Activated naive CD8-positive, alpha-beta T cell treated with anti-CD3 and anti-CD28 coated beads, Interleukin-2, amount 10 ng/mL, durations not matched to agents 7 days and 5 days (primary cell): ENCODE measurements at places on chromosomes 7 and 10.

DNA sequence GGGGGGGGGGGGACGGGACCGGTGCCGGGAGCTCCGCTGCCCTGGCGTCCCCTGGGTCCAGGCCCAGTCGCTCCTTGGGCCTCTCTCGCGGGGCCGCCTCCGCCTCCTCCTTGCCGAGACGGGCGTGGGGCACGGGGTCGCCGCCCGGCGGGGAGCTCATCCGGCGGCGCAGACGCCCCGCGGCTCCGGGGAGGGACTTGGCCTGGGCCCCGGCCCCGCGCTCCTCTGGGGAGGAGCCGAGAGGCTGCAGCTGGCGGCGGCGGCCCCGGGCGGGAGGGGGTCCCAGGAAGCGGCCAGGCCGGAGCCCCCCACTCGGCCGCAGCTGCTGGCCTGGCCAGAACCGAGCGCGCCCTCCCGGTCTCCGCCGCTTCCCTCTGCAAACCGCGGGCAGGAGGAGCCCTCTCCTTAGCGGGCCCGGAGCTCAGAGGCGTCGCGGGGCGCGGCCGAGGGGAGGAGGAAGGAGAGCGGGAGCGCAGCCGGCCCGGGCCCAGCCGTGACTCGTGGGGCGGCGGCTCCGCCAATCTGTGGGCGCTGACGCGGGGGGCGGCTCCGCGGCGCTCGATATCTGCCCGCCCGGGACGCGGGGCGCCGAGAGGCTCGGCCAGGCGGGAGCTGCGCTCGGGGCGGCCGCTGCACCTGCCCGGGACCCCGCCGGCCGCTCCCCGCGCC, at the start of gene FAM20C:
Gene FAM20C, plus strand, starts transcription at position 591 of the 669 bp plus-strand sequence. CDS start 629 bp downstream, outside the sequence.
- DNase-seq, result peak; percentile 47

DNA sequence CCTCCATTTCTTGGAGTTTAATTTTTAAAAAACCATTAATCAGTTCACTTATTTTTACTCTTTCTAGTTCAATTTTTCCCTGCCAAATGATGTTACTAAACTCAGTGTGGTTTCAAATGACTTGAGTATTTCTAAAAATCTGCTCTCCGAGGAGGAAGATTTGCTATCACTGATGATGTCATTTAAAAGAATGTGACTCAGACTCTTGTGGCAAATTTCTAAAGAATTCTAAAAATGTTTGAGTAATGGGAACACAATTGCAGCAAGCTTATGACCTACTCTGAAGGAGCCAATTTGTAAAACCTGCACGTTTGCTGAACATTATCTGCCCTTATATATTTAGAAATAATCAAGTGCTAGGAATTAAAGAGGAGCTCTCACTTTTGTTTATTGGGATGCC, 88.6 kb downstream of the SPAG6 start:
- DNase-seq, result no peak

GRCh38 chr7:84336766-84337165, 142.2 kb upstream of the SEMA3A start:
- no peak for DNase-seq

DNA sequence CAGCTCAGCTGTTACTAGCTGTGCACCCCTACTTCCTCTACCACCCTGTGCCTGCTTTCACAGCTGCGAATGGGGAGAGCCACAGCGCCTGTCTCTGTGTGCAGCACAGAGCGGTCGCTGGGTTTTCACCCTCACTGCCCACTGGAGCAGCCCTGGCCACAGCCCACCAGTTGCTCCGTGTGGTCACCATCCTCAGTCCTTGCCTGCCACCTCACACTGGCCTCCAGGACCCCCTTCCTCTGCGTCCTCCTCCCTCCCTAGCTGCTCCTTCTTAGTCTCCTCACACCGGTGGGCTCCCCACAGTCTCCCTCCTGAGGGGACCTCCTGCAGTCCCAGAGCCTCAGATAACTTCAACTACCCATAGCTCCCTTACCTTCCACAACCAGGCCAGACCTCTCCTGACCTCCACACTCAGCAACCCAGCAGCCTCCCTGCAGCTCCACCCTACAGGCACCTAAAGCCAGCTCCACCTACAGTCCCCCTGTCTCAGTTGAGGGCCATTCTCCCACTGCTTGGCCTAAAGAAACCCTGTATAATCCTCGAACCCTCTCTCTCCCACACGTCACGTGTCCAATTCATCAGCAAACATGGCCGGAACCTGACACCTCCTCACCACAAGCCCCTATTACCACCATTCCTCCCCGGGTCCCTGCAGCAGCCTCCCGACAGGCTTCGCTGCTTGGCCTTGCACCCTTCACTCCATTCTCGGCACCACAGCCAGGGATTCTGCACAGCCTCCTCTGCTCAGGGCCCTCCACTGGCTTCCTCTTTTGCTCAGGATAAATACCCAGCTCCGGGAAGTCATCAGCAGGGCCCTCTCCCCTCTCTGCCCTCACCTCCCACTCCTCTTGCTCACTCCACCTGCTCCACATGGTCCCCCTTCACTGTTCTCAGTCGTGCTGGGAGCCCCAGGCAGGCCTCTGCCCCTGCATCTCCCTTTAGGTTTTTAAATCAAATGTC, 28.1 kb downstream of the PLAC9 start:
- DNase-seq, result no peak

- no peak for DNase-seq
Measured at GRCh38 chr10:1741450-1741849, 4.1 kb upstream of the ADARB2 start.

- DNase-seq, result no peak
Measured at GRCh38 chr7:142468871-142469665, 211.2 kb upstream of the PRSS58 start.

GRCh38 chr7:92330835-92331438, 85.2 kb downstream of the ANKIB1 start:
- no peak for DNase-seq

DNA sequence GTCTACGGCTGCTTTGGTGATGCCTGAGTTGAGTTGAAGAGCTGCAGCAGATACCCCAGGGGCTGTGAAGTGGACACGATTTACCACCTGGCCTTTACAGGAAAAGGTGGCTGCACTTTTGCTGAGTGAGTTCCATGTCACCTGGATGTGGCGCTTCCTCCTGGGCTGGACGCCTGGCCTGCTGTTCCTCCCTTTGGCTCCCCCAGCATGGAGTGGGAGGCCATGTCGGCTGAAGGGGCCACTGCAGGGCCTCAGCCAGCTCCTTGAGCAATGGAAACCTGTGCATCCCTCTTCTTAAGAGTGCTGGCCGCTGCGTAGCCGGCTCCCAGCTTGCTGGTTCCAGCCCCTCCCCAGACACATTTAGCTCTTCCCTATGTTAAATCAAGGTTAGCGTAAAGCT, 221.0 kb downstream of the GLRX3 start:
- no peak for DNase-seq

DNA sequence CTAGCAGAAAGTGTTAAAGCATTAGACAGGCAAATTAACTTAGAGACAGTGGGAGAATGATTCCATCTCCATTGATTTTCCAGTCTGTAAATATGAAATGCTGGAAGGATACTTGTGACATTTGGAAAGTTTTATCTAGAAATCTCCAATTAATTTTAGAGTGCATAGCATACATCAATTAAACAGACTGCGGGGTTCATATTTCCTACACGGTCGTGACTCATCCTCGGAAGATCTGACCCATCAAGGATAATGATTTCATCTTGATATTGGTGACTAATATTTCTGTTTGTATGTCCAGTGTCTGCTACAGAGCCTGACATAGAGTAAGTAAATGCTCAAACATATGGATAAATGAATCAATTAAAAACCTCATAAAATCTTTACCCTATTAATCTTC, 474.9 kb downstream of the KCNMA1 start:
- DNase-seq, result no peak

DNA sequence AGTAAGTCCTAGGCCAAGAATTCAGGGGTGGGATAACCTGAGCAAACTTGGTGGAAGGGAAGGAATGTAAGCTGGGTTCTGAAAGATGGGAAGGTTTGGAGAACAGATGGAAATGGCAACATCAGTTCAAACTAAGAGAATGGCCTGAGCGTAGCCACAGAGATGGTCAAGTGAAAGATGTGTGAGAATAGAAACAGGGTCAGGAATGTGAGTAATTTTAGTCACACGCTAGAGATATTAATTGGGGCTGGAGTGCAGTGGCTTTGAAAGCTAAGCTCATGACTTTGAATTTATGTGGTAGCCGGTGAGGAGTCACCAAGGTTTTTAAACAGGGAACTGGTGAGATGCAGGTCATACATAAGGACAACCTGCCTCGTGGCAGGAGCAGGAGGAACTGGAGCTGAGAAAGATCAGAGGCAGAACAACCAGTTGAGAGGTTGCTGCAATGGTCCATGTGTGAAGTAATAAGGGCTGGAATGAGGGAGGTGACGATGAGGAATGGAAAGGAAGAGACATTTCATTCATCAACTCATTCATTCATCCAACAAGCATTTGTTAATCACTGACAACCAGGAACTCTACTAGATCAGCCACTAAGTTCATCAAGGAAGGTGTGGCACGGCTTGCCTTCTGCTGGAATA, 12.9 kb upstream of the SORBS1 start:
- DNase-seq, result no peak

DNA sequence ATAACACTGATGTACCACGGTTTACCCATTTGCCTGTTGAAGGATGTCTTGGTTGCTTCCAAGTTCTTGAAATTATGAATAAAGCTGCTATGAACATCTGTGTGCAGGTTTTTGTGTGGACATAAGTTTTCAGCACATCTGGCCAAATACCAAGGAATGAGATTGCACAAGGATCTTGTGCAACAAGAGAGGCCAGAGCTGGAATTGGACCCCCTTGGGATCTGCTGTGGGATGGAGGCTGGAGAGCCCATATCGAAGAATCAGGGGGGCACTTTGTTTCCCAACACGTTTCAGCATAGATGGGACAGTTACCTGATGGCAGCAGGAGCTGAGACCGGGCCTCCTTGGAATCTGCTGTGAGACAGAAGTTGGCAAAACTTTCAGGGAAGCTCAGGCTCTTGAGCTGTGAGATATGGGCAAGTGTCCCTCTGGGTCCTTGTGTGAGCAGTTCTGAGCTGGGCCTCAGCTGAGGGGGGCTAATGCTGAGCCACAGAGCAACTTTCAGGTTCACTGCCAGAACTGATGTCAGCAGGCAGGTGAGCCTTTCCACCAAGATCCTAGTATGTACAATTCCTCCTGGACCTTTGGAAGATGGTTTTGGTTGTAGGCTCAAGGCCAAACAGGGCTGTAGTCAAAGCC, 115.2 kb upstream of the RAB18 start:
- no peak for DNase-seq

DNA sequence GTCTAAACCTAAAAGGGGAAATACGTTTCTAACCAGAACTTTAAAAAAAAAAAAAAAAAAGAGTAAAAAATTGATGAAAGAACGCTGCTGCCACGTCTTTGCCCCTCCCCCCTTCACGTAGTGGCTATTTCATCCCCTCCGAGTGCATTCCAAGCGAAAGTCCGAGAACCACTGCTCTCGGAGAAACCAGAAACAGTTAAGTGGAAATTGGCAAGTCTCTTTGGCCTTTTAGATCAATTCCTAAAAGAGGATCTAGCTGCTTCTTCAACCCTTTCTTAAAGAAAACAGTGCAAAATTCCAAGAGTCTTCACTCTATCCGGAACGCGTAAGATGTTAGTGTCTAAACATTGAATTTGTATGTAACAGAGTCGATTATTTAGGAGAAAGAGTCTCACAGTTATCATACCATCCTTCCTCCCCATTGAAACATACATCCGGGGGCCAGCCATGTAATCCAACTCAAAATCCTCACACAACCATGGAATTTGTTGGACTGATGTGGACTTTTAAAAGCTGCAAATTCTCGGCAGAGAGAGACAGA, 1.1 kb downstream of the P4HA1 start:
- DNase-seq, result peak; percentile 44

- no peak for DNase-seq
Measured at GRCh38 chr10:58951746-58952145, 224.7 kb upstream of the PHYHIPL start.

- DNase-seq, result no peak
Measured at GRCh38 chr7:133481676-133482075, 228.8 kb downstream of the EXOC4 start.

- no peak for DNase-seq
Measured at GRCh38 chr10:58851606-58852005, 324.8 kb upstream of the PHYHIPL start.

- no peak for DNase-seq
Measured at GRCh38 chr7:81491573-81491972, 278.3 kb downstream of the HGF start.

DNA sequence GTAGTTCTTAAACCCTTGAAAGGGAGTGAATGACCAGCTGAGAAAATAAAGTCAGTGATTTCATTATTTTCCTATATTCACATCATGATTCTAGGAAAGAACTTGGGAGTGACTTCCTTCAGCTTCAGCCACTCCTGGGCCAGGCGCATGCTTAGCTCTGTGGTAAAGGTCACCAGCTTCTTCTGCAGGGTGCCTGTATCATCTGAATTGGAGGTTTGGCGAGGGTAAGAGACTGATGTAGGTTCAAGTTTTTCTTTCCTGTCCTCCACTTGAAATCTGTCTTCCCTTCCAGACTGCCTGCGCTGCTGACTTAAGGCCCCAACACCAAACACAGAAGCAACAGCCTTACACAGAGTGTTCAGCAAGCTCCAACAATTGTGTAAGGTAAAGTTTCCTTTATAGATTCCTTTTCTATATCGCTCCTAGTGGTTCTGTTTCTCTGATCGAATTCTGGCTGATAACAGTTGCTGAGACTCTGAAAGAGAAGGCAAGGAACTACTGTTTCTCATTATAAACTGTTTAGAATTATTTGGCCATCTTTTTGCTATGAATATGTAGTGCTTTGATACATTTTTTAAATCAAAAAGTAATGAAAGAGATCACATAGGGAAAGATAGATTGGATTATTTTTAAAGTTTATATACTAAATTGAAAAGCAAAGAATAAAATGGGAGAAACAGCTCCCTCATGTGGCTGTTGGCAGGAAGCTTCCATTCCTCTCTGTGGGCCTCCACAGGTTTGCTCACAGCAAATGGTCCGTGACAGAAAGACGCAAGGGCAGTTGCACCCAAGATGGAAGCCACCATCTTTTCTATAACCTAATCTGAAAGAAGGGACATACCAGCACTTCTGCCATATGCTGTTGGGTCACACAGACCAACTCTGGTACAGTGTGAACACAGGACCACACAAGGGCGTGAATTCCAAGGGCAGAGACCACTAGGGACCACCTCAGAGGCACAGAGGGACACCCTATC, 14.0 kb downstream of the GATAD1 start:
- DNase-seq, result no peak

GRCh38 chr7:148699782-148700629, 1.3 kb downstream of the CUL1 start:
- no peak for DNase-seq

DNA sequence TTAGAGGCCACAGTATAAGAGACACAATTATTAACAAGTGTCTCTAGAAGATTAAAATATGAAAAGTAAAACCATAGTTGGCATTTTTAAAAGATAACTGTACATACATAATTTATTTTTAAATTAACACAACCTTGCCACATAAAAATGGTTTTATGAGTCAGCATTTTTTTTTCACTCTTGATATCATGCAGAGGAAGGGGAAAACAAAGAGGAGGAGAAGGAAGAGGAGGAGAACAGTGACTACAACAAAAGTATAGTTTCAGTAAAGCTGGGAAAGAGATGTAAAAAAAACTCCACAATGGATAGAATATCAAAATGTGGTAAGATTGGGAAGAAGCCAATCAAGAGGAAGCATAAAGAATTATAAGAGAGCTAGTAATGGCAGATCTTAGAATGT, 34.0 kb downstream of the CH25H start:
- no peak for DNase-seq

GRCh38 chr10:106076496-106076895, 1088.0 kb downstream of the SORCS1 start:
- DNase-seq, result no peak
